SIG-M5 (cell line): ENCODE measurements at places on chromosomes 6 and 20.

DNA sequence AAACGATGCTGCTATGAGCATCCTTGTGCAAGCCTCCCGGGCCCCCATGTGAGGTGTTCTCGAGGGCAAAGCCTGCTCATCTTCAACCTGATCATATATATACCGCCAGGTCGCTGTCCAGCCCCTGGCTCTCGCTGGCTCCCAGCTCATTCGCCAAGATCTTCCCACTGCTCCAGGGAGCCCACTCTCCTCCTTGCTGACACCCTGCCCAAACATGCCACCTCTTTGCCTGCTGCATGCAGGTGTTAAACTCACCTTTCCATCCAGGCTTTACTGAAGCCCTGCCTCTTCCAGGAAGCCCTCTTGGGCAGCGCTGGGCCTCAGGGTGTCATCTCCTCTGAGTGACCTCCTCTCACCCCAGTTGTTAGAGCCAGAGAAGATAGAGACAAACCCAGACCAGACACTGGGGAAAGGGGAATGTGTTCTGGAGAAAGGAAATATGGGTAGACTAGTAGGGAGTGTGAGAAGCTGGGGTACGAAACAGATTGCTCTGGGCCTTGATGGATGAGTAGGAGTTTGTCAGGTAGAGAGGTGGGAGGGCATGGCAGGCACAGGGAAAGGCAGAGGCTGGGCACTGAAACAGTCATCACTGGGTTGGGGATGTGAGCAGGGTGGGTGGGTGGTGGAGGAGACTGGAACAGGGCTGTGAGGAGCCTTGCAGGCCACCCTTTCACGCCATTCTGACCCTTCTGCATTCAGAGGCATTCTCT lies 1.2 kb upstream of the DLGAP4 start:
- DNase-seq: no peak

- no peak for DNase-seq
These were observed 10.5 kb downstream of the C20orf173 start for GRCh38 chr20:35518955-35519354.

- no peak for DNase-seq
These were observed 82.6 kb downstream of the KIF16B start for GRCh38 chr20:16490696-16491095.

DNA sequence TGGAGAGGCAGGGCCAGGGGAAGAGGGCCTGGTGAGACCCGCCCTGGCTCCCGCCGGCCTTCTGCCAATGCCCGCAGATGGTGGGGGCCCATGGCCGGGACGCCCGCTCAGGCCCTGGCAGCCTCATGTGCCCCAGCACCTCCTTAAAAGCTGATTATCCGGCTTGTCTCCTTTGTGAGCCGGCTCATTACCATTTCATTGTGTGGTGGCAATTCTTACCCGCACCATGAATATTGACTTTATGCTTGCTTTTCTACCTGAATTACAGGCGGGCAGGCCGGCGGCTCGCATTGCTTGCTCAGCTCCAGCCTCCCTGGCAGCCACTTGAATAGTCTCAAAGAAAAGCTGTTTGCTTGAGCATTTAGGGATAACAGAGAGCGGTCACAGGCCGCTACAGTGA lies 120.0 kb upstream of the JAG1 start:
- DNase-seq: no peak
